ENCODE measurements at places on chromosomes 6 and 20. TPM values are rescaled to one million over a fixed set of nuclear protein-coding genes. Genes with fewer than 3 reads are reported as not detected.

- no peak for DNase-seq
Observed at GRCh38 chr20:48886194-48886593, 35.3 kb upstream of the ARFGEF2 start.

- DNase-seq = no peak
Observed at GRCh38 chr20:46618316-46619100, 32.8 kb downstream of the SLC13A3 start.

DNA sequence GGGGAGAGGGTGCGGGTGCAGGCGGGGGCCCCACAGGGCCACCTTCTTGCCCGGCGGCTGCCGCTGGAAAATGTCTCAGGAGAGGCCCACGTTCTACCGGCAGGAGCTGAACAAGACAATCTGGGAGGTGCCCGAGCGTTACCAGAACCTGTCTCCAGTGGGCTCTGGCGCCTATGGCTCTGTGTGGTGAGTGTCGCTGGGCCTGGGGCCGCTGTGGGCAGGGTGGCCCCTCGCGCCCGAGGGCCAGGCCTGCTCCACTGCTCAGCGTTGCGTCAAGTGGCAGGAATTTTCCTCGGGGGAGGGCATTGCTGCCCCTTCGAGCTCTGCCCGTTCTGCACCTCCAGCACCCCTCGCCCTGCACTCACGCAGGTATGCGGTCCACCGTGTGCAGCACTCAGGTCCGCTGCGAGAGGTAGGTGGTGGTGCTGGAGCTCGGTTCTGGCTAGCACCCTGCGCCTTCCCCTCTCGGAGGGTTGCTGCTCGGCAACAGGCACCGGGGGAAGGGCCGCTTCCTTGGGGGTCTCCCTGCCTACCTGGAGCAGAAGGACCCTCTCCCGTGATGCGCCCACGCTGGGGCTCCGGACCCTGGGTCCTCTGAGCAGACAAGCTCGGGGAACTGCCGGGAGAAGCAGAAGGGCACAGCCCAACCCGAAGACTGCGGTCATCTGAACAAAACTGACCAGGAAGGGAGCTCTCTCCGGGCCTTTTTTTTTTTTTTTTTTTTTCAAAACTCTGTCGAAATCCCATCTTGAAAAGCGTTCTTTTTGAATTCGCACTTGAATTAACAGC is 674 bp downstream of the MAPK14 start:
- DNase-seq = peak; percentile 16

The MRPS18B gene
- 81.2 TPM for total RNA-seq

- DNase-seq = no peak
Observed at GRCh38 chr6:137610702-137611101, 116.5 kb upstream of the OLIG3 start.
